ENCODE measurements at places on chromosomes 11 and 22.

GRCh38 chr11:65435981-65436411, 13.4 kb downstream of the NEAT1 start:
- DNase-seq, result no peak

- no peak for DNase-seq
Measured at GRCh38 chr11:119421941-119422808, 797 bp downstream of the THY1 start.

GRCh38 chr22:45207981-45208664, 32.6 kb downstream of the KIAA0930 start:
- DNase-seq, result no peak

GRCh38 chr11:6654281-6655019, 1.2 kb downstream of the DCHS1 start:
- no peak for DNase-seq

DNA sequence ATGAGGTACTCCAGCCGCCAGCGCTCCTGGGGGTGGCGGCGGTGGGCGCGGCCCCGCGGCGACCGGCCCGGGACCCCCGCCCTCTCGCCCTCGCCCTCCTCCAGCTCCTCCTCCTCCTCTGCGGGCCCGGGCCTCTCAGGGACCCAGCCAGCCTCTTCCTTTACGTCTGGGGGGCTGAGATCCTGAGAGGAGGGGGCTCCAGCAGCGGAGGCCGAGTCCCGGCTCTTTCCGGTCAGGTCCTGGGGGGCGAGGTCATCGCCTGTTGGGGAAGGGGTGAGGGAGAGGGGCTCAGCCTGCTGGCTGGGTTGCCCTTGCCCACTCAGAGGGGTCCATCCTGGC, 4.3 kb downstream of the ZFTA start:
- DNase-seq, result no peak

- DNase-seq, result no peak
Measured at GRCh38 chr11:93604008-93604660, 57.3 kb upstream of the CEP295 start.
